ENCODE measurements at places on chromosomes 5 and 9.

DNA sequence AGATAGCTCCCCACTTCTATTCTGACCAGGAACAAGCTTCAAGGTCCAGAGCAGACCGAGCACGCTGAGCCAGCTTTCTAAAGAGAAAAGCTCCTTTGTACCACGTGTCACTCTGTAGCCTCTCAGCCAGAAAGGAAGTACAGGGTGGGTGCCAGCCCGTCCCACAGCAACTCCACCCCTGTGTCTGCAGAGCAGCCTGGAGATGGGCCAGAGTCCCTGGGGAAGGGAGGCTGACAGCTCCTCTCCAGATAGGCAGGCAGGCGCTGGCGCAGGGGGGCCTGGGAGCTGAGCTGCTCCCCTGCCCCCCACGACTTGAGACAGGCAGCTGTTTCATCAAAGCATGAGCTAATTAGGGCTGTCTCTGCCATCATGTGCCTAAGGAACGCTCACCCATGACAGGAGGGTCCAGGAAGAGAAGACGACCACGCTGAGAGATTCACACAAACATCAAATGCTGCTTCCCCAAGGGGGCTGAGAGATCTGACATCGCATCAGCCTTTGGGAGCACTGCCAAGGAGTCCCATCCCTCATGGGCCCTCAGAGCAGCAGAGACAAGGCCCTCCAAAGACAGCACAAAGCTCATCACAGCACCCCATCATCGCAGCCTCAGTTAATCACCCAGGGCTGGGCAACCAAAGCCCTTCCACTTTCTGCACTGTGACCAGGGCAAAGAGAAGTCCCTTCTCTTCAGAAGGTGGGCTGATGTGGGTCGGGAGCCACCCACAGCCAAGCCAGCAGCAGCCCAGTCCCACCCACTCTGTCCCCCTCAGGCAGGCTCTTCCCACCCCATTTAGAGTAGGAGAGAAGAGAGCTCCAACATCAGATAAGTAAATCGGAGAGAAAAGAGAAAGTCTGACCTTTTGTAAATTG lies 78.5 kb upstream of the LRRTM2 start:
- peak; percentile 13 for DNase-seq

DNA sequence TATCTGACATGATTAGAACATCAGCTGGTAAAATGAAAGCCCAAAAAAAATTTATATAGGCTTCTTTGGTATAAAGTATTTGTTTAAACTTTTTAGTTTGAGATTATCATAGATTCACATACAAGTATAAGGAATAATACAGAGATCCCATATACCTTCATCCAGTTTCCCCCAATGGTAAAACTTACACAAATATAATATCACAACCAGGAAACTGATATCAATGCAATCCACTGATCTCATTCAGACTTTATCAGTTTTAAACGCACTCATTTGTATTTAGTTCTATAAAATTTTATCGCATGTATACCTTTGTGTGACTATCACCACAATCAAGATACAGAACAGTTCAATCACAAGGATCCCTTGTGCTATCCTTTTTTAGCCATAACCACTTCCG lies 3.8 kb downstream of the FAM114A2 start:
- no peak for DNase-seq

DNA sequence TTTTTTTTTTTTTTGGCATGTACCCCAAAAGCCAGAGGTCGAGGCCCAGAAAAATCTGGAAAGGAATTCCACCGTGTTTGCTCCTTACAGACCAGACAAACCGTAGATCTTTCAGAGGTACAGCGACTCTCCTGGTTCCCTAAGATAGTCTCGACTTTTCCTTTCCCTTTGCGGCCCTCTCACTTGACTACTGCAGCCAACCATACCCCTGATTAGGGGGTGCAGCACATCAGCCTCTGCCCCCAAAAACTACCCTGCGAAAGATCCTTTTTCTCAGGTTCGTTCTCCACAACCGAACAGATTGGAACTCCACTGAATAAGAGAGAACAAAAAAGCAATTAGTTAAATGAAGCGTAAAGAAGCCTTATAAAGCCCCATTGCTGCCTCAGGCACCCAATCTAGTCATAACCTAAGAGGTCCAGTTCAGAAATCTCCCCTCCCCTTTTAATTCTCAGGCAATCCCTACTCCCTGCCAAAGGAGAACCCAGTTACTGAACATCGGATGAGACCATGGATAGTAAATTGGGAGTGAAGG lies 379 bp upstream of the TICAM2 start:
- no peak for DNase-seq

GRCh38 chr9:75265525-75265972 lies 177.2 kb downstream of the OSTF1 start:
- DNase-seq = peak; percentile 53

GRCh38 chr9:96383165-96383942 lies at the start of gene SLC35D2:
Gene SLC35D2 (minus strand): TSS chr9:96383711. CDS start chr9:96383634, 77 bp downstream.
- no peak for DNase-seq

DNA sequence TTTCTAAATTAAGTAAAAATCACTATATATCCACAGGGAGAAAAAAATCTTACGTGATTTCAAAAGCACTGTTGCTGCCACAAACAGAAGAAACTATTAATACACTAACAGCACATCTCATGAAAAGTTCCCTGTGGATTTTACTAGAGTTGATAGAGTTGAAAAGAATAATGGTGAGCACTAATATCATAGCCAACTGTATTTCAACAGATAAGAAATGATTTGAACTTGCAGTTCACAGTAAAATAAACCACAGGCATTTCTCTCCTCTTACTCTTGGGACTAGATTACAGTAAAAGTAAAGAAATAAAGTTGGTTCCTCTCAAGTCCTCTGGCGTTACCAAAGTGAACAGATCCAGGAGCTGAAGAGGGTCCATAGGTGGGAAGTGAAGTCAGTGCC lies 27.9 kb downstream of the AGTPBP1 start:
- DNase-seq = no peak

DNA sequence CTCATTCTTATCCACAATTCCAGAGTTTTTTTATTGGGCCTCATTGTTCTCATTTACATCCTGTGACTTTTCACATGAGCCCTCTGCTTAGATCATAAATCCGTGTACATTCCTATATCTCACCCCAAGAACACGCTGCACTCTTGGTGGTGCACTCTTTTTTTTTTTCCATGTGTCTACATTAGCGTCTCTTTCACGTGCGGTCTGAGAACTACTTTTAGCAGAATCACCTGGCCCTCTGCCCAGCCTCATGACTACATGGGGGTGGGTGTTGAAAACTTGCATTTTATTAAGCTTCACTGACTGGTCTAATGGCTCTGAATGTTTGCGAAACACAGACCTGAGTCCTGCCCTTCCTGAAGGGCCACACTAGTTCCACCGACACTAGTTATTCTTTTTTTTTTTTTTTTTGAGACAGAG lies 18.6 kb downstream of the C9orf57 start:
- DNase-seq = no peak

GRCh38 chr5:171450423-171451331 lies 31.2 kb downstream of the FGF18 start:
- DNase-seq = no peak

DNA sequence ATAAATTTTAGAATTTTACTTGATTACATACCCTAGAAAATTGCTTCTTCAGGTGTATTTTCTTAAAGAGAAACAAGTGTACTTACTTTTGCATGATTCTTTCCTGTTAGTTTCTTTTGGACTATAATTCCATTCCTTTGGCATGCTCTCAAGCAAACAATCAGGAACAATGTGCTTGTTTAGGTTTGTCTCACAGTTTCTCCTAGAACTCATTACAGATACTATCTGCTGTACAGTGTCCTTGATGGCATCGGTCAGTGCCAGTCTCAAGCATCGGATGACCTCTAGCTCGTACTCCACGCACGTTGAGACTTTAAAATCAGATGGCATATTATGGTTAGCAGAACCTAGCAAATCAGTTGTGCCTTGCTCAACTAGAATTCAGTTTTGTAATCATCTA lies 214.9 kb downstream of the KIAA0825 start:
- no peak for DNase-seq

GRCh38 chr5:170746961-170747340 lies 36.6 kb upstream of the GABRP start:
- DNase-seq = no peak

DNA sequence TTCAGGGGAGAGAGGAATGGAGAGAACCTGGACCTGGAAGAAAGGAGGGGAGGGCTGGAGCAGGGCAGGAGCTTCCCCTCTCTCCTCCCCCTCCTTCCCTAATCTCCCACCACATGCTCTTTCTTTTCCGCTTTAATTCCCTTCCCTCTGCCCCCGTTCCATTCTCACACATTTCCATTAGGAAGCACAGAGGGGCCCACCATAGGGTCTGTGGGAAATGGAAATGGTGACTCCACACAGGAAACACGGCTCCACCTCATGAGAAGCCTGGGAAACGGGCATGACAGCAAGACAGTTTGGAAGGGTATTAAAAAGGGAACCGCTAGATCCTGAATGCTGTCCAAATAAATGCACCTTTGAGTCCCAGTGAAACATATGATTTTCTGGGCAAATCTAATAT lies 64.9 kb upstream of the ENTREP1 start:
- DNase-seq = no peak

GRCh38 chr9:97307500-97308163 lies at the start of gene CCDC180:
Gene CCDC180 (plus strand): TSS chr9:97307659. CDS start chr9:97308064, 405 bp downstream.
- no peak for DNase-seq

- no peak for DNase-seq
Measured at GRCh38 chr5:97635553-97635952, 452.5 kb upstream of the RIOK2 start.

GRCh38 chr5:147554261-147554817 lies 44.5 kb upstream of the DPYSL3 start:
- DNase-seq = no peak

DNA sequence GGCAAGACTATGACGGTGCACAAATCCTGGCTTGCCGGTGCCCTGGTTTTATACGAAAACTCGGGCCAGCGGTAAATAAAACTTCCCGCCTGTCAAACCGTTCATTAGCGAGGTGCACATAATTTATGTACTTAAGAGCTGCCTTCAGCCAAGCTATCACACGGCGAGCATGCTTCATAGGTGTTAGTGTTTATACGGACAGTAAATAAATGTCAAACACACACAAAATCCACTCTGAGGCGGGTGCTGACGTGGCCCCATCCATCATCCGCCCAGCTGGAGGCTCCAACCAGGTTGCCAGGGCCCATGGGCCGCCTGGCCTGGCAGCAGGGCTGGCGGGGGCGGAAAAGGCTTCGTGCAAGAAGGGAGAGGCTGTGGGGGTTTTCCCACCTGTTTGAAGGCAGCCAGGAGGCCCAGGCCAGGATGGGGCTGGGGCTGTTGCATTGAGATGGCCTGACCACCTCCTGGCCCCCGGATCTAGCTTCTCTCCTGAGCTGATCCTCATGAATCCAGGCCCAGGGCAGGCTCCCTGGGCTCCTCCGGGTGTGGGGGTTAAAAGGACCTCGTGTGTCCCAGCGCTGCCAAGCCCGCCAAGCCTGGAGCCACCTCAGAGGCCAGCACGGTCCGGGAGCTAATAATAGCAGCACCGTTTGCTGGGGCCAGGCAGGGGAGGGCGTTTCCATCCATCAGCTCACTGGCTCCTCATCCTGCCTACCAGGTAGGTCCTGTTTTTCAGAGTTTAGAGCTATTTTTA lies 43.2 kb downstream of the BARX1 start:
- DNase-seq = no peak

- no peak for DNase-seq
Measured at GRCh38 chr5:1808439-1808838, 7.2 kb downstream of the NDUFS6 start.

GRCh38 chr5:157130925-157131324 lies 11.7 kb downstream of the MED7 start:
- no peak for DNase-seq
